Adipocyte (in vitro differentiated cells): ENCODE measurements at places on chromosomes 2 and 18.

- DNase-seq = peak; percentile 19
Observed at GRCh38 chr2:28683100-28683706, 68.4 kb upstream of the PPP1CB start.

- peak; percentile 59 for DNase-seq
Observed at GRCh38 chr2:149595056-149595963, 7.7 kb upstream of the MMADHC start.

GRCh38 chr18:12278741-12279682, 24.9 kb downstream of the CIDEA start:
- peak; percentile 97 for DNase-seq

DNA sequence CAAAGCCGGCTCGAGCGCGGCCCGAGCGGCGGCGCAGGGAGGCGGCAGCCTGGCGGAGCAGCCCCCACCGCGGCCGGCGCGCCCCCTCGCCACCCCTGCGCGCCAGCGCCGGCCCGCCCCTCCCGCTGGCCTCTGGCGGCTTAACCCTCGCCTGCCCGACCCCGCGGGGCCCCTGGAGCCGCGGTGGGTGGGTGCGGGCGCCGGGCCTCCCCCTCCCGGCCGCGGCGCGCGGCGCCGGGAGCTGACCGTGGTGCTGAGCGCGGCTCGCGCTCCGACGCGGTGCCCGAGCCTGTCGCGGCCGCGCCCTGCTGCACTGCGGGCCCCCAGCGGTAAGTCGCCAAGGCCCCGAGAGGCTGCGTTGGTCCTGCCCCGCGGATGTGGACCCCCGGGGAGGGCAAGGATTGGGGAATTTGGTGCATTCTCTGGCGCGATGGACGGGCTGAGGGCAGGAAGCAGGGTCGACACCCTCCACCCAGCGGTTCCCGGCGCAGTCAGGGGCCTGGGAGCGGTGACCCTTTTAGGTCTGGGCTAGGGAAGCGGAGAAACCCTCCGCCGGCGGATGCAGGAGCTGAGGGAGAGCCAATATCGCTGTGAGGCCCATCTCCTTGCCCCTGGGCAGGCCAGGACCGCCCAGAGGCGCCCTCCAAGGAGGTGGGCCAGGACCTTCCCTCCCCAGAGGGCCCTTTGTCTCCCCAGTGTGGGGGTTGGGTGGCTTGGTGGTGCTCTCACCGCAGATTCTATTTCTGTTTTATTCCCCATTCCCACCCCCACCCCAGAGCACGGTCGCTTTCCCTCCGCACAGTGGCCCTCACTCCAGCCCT, 923 bp downstream of the AMER3 start:
- DNase-seq = peak; percentile 14

GRCh38 chr2:136086253-136087016, 31.5 kb downstream of the CXCR4 start:
- no peak for DNase-seq

DNA sequence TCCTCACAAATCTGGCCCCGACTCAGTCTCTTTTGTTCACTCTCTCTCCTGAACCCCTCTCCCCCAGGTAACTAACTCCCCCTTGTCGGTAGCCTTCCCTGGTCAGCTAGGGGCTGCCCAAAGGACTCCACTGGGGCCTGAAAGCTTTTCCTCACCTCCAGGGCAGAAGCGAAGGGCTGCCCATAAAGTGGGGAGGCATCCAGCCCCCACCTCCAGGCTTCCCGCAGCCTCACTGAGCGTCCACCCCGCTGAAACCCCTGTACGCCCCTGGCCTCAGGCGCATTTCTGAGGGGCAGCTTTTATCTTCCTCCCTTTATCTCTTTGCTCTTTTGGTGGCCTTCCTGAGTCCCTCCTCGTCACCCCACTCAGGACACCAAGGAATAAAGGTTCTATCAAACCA, 249.3 kb downstream of the CYP26B1 start:
- DNase-seq = no peak

DNA sequence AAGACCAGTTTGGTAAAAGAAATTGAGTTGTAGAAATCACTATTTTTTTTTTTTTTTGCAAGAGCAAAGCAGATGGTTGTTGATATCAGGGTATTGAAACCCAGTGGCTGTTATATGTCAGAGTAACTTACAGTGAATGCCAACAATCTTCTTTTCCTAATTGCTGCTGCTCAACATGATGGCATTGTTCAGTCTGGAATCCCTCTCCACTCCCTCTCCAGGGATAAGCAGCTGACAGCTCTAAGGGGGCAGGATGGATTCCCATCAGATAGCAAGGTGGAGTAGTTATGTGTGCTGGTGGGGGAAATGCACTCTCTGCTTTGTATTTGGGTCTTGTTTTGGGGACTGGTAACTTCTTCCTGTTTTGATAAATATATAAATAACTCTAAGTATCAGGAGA, 200.0 kb downstream of the PIK3C3 start:
- no peak for DNase-seq

DNA sequence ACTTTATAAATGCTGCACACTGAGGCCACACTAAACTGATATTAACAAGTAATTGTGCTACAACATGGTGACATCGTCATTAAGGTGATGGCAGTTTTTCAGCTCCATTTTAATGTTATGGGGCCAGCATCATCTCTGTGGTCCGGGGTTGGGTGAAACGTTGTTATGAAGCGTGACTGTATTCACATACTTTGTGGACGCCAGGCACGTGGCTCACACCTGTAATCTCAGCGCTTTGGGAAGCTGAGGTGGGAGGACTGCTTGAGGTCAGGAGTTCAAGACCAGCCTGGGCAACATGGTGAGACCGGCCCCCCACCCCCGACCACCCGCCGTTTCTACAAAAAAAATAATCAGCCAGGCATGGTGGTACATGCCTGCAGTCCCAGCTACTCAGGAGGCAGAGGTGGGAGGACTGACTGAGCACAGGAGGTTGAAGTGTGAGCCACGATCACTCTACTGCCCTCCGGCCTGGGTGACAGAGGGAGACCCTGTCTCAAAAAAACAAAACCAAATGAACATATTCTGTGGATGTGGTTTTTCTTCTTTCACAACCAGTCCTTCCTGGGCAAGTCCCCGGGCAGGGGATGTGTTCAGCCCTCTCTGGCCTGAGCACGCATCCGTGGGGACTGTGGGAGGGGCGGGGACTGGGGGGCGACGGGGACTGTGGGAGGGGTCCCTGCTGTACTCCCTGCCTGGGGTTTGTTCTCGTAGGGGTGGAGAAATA, 12.9 kb upstream of the GAL3ST2 start:
- no peak for DNase-seq

DNA sequence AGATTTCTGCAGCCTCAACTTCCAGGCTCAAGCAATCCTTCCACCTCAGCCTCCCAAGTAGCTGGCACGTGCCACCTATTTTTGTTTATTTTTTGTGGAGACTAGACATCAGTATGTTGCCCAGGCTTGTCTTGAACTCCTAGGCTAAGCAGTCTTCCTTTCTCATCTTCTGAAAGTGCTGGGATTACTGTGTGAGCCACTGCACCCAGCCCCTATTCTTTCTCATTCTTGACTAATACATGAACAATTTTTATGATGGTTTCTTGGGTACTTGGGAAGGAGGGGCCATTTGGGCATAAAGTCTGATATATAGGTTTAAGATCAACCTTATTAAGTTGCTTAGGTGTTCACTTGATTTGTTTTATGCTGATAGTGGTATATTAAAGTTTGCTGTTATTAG, 26.2 kb downstream of the EPC2 start:
- DNase-seq = no peak

- no peak for DNase-seq
Observed at GRCh38 chr18:24157855-24158254, 19.0 kb downstream of the CABYR start.

DNA sequence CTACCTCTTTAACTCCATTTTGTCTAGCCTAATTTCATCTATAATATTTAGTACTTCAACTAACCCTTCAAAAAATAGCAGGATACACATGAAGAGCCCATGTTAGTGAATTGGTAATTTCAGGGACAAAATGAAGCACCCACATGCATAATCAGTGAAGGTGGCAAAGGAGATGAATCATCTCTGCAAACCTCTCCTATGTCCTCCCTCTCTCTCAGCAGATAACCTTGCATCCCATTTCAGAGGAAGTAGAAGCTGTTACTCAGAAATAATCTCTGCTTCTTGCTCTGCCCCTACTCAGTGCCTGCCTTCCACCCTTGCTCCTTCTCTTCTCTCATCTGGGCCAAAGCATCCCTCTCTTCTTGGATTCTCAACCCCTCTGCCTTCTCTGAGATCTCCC, 60.2 kb upstream of the CAVIN2 start:
- no peak for DNase-seq

- no peak for DNase-seq
Observed at GRCh38 chr18:5817816-5818215, 77.5 kb downstream of the TMEM200C start.

- no peak for DNase-seq
Observed at GRCh38 chr2:113291191-113291590, 12.5 kb upstream of the PAX8 start.

GRCh38 chr2:16656784-16657391, 8.7 kb downstream of the CYRIA start:
- DNase-seq = no peak

DNA sequence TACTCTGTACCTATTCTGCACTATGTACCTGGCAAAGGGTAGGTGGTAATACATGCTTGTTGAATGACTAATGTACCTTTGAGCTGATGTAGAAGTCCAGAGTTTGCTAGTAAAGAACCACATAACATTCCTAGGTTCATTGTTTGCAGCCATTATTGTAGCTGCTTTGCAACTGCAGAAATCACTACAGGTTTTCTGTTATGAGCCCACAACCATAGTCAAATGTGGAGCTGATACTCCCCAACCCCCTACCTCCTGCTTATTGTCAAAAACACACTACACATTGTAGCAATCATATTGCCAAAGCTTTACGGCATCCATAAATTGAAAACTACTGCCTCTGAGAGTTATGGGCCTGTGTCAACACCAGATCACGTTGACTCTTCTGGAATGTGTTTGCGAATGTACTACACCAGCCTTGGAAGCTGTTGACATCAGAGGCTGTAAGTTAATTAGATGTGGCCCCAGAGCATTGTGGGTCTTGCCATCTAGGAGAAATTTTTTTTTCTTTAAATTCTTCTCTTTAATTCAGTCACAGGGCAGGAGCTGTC, 187.0 kb downstream of the AGPS start:
- no peak for DNase-seq

GRCh38 chr2:205531072-205531471, 151.2 kb upstream of the NRP2 start:
- no peak for DNase-seq

GRCh38 chr2:45771261-45771660, 119.8 kb downstream of the PRKCE start:
- DNase-seq = no peak

DNA sequence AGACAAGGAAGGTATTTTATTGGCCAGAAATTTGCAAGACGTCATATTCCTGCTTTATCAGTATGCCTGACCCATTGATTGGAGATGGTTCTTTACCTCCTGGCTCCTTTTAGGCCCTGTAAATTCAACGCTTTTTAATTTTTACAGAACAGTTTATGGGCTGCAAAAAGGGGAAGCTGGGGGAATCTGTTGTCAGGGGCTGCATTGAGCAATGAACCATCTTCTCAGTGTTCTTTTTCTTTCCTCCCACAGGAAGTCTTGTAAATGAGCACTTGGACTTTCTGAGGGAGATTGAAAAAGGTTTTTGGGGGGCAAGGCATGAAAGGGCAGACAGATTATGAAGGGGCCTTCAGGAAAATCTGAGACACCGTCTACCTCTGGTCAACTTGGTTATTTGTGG, 503.6 kb upstream of the TNP1 start:
- DNase-seq = no peak

DNA sequence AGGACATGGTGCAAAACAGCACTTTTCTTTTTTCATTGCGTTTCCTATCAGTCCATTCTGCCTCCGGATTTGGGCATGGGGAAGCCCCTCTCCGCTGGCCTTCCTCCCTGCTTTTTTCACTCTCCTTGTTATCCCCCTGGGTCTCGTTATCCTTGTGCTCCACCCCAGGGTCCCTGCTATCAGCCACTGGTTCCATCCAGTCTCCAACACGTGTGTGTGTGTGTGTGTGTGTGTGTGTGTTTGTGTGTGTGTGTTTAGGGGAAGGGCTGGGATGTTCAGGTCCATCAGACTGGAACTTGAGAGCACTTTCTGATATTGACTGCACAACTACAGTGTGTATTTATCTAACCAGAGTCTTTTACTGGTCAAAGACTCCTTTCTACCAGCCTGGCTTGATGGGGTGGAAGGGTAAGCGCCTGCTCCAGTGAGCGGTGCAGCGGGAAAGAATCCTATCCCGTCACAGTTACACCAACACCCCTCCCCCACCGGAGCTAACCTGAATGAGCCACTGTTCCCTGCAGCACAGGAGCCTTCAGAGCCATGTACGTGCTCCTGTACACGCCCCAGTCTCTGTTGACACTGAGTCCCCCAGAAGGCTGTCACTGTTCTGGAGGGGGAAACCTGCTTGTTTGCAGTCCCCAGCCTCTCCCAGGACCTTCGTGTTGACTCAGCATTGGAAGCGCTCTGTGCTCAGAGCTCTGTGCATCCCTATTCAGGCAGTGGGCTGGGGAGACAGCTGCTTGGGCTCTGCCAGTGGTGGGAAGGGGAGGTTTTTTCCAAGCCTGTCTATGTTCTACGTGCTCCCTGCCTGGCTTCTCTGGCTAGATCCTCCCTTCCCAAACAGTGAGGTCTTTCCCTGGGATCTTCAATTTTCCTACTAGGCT, 4.6 kb downstream of the INHA start:
- DNase-seq = no peak

DNA sequence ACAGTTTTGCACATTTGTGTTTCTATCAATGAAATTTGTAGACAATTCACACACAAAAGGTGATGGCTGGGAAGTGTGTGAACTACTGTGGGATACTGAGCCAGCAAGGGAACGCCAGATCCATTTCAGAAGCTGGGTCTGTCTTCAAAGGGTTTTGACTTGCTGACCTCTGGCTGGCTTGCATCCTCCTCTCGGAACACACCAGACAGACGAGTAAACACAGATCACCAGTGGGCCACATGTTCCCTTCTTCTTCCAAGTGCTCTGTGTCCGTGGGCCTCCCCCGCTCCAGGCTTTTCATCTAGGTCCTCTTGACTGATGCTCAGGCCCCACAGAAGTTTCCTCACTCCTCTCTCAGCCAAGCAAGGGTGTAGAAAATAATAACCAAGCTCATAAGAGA, 122.2 kb upstream of the OSR1 start:
- no peak for DNase-seq

DNA sequence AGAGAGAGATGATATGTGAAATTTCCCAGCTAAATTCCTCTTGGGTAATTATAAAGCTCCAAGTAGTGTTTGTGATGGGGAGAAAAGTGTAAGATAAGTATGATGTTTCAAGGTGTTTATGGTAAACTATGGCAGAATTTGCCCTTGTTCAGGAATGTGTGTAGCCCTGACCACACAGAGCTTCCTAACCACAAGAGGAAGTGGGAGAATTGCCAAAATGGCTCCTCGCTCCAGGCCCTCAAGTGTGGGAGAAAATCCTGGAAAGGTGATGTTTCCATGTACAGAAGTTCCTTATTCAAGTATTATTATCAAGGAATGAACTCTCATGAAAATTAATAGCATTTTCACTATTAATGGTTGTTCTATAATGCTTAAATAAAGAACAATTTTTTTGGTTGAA, 878.3 kb downstream of the TDRD15 start:
- no peak for DNase-seq
